ENCODE measurements at places on chromosomes 7 and 10.

- no peak for DNase-seq
Observed at GRCh38 chr10:132540456-132540855, 2.9 kb downstream of the INPP5A start.

DNA sequence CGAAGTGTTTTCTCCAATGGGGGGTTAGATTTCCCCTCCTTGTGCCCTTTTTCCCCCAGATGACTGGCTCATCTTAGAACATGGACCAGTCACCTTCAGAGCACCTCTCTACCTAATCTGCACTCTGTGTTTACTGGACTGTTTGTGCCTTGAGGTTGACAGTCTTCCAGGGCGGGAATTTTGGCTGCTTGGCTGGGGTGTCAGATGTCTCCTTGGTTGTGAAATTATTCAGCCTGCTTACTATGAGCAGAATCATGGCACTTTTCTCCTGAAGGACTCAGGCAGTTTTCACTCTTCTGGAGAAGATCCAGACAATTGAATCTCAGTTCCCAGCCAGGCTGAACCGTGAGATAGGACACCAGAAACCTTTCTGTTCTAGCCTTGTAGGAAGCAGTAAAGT is 60.3 kb upstream of the NFKB2 start:
- DNase-seq: no peak

DNA sequence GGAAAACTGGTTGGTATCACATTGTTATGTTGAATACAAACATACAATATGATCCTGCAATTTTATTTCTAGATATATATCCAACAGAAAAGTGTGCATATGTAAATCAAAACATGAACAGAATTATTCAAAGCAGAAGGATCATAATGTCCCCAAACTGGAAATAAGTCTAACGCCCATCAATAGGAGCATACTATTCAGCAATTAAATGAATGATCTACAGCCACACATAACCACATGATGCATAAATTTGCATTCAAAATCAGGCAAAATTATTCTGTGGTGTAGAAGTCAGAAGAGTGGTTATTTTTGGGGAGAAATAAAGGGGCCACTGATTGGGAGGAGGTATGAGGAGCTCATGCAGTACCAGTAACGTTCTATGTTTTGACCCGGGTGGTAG is 28.6 kb downstream of the NPY start:
- DNase-seq: no peak

GRCh38 chr7:44079331-44080021 is 2.9 kb downstream of the POLM start:
- DNase-seq: no peak

DNA sequence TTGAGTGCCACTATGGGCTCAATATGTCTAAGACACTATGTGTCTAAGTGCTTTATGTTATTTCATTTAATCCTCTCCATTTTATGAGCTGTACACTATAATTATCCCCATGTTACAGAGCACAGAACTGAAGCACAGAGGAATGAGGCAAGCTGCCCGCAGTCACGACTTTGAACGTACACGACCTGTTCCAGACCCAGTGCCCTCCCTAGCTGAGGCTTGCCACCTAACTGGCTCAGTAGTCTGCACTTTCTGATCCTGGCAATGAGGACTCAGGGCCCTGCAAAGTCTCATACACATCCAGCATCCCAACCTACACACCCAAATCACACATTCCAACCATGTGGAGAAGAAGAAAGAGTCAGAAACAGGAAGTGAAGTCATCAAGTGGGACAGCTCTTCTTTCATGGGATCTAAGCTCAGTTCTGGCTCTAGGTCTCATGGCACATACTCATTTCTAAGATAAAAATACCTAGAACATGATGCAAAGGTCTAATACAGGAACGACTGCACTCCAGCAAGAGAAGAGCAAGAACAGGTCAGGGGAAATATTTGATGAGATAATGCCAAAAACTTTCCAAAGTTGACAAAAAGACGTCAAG is 42.4 kb upstream of the DDC start:
- no peak for DNase-seq

DNA sequence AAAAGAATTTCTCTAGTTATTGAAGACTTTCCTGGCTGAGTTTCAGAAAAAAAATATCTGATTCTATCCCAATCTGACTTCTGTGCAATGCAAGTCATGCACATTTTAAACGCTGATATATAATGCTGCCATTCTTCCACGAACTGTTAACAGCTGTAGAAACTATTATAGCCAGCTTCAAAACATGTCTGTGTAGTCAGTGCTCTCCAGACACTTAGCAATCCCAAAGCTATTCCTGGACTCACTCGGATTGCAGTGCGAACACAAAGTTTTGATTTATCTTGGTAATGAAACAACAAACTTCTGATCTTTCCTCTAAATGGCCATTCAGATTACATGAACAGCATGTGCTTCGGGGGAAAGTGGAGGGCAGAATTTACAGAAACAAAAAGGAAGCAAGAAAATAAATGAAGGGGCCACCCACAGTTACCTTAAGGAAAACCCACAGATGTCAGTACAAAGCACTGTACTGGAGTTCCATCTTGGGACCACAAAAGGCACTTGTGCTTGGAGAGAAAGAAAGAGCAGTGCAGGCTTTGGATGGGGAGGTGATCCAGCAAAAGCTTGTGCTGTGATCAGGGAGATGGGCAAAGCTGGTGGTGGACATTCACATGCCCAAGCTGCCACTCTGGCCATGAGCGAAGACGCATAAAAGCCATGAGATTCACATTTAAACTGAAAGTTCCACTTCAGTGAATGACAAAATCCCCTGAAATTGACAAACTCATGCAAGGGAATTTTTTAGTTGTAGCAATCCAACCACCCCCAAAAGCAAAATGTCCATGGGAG is 32.1 kb upstream of the ADO start:
- DNase-seq: no peak

DNA sequence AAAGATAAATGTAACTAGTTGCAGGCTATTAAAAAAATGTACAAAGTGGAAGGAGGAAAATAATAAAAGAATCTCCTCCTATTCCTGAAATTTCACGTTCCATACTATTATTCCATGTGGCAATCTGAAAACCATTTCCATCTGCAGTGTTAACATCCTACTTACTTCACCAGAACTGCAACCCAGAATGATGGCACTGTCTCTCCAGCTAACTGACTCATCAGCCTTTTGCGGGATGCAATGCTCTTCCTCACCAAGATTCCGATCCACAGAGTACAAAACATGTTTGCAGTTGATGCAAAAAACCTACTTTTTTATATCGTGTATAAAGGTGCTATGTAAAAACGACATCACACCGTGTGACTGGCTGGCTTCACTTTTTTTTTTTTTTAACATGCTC is 50.8 kb downstream of the ESYT2 start:
- DNase-seq: no peak

- no peak for DNase-seq
Observed at GRCh38 chr7:142833174-142834048, 21.5 kb upstream of the EPHB6 start.

GRCh38 chr7:21330462-21331178 is 97.3 kb upstream of the SP4 start:
- no peak for DNase-seq

- no peak for DNase-seq
Observed at GRCh38 chr7:94149789-94150545, 145.8 kb upstream of the BET1 start.

DNA sequence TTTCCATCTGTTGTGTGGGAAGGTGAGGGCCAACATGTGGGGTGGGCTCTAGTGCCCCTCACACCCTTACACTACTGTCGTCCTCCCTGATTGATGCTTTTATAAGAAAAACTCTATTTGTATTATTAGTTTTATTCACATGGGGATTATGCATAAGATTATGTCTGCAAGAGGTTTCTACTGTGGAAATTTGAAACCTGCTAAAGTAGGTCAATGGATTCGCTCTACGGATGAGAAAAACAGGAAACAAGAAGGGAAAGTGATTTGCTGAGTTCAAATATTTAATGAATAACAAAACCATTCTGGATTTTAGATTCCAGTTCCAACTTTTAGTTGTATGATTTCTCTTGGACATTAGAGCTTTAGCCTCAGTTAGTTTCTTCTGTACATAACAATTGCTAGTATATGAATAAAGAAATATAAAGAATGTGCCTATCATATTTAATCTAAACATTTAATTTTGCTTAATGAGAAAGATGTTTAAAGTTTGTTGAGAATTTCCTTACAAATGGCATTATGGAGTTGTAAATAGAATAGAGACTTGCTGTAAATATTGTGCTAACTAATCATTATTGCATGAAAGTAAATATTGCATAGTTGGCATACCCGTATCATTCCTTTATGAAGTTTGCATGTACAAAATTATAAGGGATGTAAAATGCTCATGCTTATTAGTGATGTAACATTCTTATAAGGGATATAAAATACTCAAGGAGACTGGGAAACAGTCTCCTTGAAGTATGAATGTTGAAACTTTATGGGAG is 193.8 kb downstream of the THSD7A start:
- DNase-seq: no peak

DNA sequence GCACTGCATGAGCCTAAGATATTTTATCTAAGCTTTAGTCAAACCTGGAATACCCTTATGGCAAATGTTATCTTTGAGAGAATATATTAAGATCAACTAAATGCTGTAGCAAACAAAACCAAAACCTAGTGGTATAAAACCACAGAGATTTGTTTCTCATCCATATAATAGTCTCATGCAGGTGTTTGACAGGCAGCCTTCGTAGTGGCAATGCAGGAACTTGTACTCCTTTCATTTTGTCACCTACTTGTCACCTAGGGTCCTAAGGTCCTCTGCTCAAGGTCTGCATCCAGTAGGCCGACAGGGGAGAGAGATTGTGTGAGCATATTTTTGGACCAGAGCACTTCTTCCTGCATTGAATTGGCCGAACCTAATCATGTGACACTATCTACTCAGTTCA is 352.6 kb downstream of the GPR37 start:
- DNase-seq: no peak

DNA sequence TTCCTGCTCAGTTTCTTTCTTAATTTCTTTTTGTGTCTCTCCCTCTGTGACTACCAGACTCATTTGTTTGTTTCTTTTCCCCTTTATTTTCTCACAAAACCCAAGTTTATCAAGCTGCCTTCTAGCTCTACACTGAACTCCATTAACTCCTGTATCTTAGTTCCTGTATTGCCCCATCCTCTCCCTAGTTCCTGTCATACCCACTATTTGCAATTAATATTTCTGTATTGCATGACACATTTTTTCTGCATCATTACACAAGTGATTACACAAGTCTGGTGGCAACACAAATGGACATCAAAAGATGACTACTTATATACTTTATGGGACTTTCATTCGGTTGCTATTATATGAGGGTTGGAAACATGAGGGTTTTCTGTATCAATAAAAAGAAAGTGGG is 26.9 kb upstream of the OR9A4 start:
- no peak for DNase-seq

GRCh38 chr10:541750-542371 is 147.6 kb downstream of the DIP2C start:
- DNase-seq: no peak

GRCh38 chr10:128499956-128500355 is 373.7 kb upstream of the MKI67 start:
- DNase-seq: no peak

GRCh38 chr7:105904064-105904463 is 27.7 kb upstream of the ATXN7L1 start:
- no peak for DNase-seq

DNA sequence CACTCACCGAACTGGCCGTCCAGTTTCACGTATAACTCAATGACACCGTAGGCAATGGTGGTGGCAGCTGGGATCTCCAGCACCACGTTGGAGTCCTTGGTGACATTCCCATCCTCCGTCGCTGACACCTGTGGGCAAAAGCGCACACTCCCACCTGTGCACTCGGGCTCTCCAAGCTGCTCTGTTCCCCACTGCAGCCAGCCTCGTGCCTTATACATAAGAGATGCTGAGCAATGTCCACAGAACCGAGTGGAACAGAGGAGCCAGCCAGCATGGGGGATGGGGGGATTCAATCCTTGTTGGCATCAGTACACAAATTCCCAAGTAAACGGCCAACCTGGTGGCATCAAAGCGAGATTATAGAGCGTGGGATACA is 40.0 kb downstream of the GSDME start:
- no peak for DNase-seq

DNA sequence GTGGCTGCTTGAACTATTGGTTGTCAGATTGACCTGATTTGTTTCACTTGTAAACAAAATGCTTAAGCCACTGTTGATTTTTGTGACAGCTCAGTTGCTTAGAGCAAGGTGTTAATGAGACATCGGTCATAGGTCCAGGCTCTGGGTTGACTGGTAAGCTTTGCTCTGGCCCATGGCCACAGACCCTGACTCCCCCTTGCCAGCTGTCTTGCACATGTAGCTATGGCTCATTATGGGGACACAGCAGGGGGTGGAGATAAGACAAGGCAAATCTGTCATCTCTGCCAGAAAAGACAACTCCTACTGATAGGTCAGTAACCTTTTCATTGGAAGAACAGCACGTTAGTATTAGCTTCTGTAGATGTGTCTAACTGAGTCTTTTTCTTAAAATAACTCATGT is 95.3 kb downstream of the KAT6B start:
- DNase-seq: no peak

DNA sequence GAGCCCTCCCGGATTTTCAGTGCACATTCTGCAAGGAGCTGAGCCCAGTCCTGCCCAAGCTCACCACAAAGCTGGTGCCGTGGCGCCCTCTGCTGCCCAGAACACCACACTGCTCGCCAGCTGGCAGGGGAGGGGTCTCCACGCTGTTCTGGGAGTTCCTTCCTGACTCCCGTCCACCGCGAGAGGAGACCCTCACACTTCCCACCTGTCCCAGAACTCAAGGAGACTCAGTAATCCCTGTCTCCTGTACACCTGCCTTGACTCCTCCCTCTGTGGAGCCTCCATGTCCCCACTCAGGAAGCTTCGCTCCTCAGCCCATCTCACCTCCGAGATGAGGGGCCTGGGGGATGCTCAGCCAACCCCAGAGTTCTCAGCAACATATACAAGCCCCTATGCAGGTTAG is 11.3 kb downstream of the C10orf105 start:
- DNase-seq: peak; percentile 53

- no peak for DNase-seq
Observed at GRCh38 chr7:158487631-158488151, 99.9 kb downstream of the PTPRN2 start.

DNA sequence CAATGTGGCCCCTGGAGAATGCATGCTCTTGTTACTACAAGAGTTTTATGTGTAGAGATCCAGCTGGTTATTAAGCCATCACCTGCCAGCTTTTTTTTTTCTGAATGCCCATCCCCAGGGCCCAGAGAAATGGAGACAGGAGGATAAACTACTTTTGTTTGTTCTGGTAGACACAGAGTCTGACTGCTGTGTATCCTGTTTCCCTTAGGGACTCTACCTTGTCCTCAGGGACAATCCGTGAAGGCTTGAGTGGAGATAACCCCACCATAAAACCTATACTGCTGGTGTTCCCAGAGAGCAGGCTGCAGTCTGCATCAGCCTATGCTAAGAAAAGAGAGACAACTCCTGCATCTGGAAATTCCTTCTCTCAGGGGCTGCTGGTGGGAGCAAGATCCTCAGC is at the start of gene OR2A5:
Gene OR2A5, plus strand, starts transcription at position 301 of the 400 bp plus-strand sequence. CDS start 1,454 bp downstream, outside the sequence.
- no peak for DNase-seq

- DNase-seq: no peak
Observed at GRCh38 chr7:36261019-36261754, 108.1 kb downstream of the EEPD1 start.

DNA sequence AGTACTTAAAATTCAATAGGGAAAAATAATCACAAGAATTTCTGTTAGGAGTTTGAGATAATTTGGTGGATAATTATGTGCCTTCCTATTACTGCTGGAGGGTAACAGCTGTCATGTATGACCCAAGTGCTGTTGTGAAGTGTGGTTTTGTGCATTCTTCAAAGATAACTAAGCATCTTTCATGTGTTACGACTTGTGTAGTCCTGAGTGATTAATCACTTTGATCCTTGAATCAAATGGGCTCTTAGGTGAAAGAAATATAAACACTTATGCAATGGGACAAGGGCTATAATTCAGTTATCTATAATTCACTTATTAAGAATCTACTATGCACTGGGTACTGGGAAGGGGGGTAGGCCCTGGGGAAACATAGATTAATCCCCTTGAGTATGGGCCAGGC is 89.0 kb downstream of the CH25H start:
- no peak for DNase-seq
